ENCODE measurements at places on chromosomes 11 and 22.

DNA sequence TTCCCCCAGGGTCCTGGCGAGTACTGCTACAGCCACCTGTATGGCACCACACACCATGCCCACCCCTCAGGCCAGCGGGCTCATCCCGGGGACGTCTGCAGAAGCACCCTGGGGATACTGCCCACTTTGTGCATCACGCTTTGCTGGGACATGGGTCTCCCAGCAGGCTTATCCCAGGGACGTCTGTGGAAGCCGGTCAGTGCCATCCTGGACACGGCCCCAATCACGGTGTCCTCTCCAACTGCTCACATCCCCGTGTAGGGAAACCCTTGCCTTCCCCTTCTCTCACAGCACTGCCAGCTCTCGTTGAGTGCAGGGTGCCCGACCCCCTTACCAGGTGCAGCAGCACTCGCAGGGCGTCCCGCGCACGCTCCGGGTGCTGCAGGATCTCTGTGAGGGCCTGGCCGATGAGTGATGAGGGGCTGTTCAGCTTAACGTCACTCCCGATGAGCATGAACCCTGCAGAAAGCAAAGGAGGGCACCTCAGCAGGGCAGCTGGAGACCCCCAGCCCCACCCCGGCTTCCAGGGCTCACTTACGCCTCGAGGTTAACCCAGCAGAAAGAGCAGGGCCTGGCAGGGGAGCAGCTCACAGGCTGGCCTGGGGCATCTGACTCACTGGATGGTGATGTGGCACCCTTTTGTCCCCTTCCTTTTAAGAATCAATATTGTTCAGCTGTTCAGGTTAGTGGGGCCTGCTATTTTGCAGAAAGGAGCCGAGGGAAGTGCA, 76.9 kb upstream of the PITPNB start:
- no peak for DNase-seq

DNA sequence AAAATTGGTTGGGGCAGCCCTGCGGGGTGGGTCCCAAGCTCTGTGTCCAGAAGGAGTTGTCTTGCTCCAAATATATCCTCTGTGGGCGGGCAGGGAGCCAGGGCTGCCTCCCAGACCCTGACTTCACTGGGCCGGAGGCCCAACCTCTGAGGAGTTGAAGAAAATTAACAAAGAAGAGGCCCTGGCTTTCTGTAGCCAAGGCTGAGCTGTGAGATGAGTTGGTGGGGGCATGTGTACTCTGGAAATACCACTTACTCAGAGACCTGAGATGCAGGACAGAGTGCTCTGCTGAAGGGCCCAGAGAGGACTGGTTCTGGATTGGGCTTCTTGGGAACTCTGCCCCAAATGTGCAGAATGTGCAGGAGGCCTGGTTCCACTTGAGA, 96.3 kb downstream of the SWAP70 start:
- no peak for DNase-seq

- DNase-seq = no peak
Observed at GRCh38 chr11:66011785-66012303, at the start of gene CST6. Gene CST6, plus strand, starts transcription at chr11:66012008. Its CDS starts 37 bp downstream, at chr11:66012045.

DNA sequence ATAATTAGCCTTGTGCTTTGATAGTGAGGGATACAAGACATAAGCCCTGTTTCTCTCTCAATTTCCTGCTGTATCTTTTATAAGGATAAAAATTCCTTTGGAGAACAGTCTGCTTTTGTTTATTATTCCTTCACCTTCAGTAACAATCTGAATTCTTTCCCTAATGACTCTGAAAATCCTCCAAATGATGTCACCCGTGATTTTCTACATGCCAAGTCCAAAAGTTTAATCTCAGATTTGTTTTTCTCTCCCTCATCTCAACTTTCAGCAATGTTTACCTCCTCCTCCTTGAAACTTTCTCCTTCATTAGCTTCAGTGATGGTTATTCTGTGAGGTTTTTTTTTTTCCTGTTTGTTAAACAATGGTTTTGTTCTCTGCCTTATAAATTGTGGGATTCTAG, 2.2 kb downstream of the OR51E2 start:
- no peak for DNase-seq

DNA sequence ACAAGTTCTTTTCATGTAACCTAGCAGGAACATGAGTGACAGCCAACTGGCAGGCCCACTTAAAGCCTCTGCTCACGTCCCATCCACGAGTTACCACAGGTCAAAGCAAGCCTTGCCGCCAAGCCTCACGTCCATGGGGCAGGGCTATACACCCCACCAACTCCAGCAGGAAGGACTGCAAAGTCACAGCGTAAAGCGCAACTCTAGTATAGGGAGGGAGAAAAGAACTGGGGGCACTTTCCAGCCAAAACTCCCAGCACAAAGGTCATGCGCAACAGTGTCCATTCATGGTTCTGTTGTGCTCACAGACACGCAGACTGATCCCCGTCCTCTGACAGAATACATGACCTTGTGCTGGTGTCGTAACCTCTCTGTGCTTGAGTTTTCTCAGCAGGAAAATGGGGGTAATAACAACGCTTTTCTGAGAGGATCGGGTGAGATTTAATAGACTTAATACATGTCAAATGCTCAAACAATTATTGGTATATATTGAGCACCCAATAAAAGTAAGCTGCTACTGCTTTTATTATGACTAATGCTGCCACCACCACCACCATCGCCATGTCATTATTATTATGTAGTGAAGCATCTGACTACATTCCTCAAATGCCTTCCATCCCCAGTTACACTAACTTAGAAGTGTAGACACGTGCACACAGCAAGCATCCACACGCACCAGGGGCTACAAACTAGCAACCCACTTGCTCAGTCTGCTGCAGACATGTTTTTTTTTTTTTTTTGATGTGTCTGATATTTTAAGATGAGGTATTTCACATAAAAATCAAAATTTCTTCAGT, 104.4 kb upstream of the PARVA start:
- no peak for DNase-seq

Measured in T follicular helper cell (primary cell).